A549 treated with Mapracorat at 1 μM for 4 hours (cell line): ENCODE measurements at places on chromosomes 2 and 18. TPM values are rescaled to one million over a fixed set of nuclear protein-coding genes. Genes with fewer than 3 reads are reported as not detected.

The STON1 gene
- 0.33 to 0.55 TPM (median 0.41 TPM) in 5 replicates for total RNA-seq

The MLPH gene
- 250 to 327 TPM (median 305 TPM) in 5 replicates for total RNA-seq

The CFAP65 gene
- 0.12 to 0.48 TPM (median 0.29 TPM) in 5 replicates for total RNA-seq

The CAPN14 gene
- 0.03 to 0.05 TPM in 2 of 5 replicates, not detected in the others for total RNA-seq

The UGT1A10 gene
- 0.06 TPM in 1 of 5 replicates, not detected in the others for total RNA-seq

The TMEM178A gene
- 0.12 to 0.27 TPM (median 0.18 TPM) in 4 of 5 replicates, not detected in the other for total RNA-seq

The RIT2 gene
- total RNA-seq, result not detected in 5 replicates

The DRC1 gene
- total RNA-seq, result 0.16 to 0.46 TPM (median 0.38 TPM) in 5 replicates

The EGR4 gene
- total RNA-seq, result 0.20 to 0.34 TPM (median 0.28 TPM) in 5 replicates

The LBX2 gene
- 2.7 to 3.7 TPM (median 3.1 TPM) in 5 replicates for total RNA-seq
